Hypothalamus (tissue), 51 donors: ENCODE measurements at places on chromosomes 3 and 15.

DNA sequence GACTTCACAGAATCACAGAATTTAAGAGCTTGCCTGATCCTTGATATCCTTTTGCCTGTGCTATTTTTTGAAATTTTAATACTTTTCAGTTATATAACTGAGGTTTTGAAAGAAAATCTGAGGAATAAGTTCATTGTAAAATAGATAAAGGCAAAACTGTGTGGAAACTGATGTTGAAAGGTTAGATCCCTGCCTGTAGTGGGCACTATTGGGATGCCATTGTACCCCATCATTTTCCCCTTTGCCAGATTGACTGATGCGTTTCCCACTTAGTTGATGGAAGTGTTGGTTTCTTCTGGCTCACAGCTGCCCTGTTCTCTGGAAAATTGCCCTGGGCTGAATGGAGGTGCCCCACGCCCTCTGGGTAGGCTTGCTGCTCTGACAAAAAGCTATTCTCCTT is 387.9 kb downstream of the RBMS3 start:
- DNase-seq, result no peak

GRCh38 chr3:129973853-129974563 is 512 bp upstream of the TRH start:
- DNase-seq, result no peak

DNA sequence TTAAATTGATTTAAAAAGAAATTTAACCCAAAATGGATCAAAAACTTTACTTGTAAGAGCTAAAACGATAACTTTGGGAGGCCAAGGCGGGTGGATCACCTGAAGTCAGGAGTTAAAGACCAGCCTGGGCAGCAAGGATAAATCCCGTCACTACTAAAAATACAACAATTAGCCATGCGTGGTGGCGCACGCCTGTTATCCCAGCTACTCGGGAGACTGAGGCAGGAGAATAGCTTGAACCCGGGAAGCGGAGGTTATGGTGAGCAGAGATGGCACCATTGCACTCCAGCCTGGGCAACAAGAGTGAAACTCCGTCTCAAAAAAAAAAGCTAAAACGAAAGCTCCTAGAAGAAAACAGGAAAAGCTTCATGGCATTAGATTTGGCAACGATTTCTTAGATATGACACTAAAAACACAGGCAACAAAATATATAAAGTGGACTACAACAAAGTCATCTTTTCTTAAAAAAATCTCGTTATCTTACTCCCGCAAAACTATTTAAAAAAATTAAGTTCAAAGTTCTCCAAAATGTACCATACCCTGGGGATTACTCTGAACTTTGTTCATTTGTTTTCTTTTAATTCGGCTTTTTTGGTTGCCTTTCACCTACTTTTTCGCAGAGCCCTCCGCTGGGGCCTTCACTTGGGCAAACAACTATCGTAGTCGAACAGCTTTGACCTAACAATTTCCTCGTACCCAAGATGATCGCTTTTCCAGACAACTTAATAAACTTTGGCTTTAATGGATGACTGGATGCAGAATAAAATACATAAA is 2.9 kb downstream of the HDDC3 start:
- no peak for DNase-seq

GRCh38 chr15:57769266-57769665 is 62.8 kb downstream of the POLR2M start:
- no peak for DNase-seq

- peak; percentile 63 for DNase-seq
These were observed 107.1 kb upstream of the FHIT start for GRCh38 chr3:61358364-61358763.

DNA sequence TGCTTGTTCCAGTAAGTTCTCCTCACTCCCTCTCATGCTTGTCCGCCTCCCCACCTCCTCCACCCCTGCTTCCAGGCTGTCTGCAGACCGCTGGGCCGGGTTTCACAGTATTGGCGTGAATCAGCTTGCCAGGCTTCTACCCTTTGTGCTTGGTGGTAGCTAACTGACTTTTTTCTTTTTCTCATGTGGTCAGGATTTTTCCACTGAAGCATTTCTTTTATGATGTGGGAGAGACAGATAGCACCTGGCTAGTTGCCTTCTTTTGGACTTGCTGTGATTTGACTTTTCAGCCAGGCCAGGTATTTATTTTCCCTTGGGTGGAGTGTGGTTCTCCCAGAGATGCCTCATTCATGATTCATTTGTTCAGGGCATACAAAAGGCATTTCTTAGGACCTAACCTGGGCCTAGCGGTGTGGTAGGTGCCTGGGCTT is 60.6 kb downstream of the ST6GAL1 start:
- no peak for DNase-seq

DNA sequence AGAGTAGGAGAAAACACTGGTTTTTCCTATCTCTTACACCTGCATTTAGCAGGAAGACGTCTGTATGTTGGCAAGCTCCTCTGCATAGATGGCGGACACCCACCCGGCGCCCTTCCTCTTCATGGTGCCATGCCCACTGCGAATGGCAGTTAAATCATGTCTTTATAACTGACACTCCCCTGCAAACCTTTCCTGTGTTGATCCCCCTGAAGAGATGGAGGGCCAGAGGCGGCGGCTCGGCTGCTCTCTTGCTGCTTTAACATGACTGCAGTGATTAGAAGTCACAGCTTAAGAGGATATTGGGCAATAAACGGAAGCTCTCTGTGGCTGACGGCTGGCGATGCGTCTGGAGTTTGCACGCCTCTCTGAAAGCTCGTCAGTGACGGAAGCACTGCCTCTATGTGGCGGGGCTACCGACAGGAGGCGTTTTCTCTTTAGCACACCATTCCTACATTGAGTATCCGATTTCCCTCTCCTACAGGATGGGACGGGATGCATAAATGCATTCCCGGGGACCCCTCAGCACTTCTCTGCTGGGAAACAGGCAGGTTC is 25.5 kb upstream of the SNRPA1 start:
- DNase-seq, result no peak

- no peak for DNase-seq
These were observed 190.8 kb upstream of the HES1 start for GRCh38 chr3:193945143-193945542.

DNA sequence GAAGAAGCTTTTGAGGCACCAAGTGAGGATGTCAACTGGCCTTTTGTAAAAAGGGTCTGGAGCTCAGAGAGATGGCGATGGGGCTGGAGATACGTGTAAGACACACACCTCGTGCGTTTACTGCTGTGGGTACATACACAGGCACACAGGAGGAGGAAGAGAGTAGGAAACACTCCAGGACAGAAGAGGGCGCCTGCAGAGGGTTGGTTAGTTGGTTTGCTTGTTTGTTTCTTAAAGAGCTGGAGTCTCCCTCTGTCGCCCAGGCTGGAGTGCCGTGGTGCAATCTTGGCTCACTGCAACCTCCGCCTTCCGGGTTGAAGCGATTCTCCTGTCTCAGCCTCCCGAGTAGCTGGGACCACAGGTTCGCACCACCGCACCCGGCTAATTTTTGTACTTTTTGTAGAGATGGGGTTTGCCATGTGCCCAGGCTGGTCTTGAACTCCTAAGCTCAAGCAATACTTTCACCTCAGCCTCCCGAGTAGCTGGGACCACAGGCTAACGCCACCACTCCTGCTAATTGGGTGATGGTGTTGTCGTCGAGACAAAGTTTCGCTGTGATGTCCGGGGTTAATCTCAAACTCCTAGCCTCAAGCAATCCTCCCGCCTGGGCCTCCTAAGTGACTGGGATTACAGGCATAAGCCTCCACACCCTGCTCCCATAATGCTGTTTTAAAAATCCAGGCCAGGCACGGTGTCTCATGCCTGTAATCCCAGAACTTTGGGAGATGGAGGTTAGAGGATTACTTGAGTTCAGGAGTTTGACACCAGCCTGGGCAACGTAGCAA is 1.3 kb upstream of the PRR20G start:
- no peak for DNase-seq

- no peak for DNase-seq
These were observed 36.5 kb downstream of the ITGB5 start for GRCh38 chr3:124850633-124851032.

GRCh38 chr15:89095073-89095472 is 6.8 kb downstream of the ABHD2 start:
- DNase-seq, result no peak

GRCh38 chr3:60610441-60611112 is 640.7 kb downstream of the FHIT start:
- DNase-seq, result no peak

- DNase-seq, result no peak
These were observed 1.2 kb downstream of the CGNL1 start for GRCh38 chr15:57377478-57377847.

DNA sequence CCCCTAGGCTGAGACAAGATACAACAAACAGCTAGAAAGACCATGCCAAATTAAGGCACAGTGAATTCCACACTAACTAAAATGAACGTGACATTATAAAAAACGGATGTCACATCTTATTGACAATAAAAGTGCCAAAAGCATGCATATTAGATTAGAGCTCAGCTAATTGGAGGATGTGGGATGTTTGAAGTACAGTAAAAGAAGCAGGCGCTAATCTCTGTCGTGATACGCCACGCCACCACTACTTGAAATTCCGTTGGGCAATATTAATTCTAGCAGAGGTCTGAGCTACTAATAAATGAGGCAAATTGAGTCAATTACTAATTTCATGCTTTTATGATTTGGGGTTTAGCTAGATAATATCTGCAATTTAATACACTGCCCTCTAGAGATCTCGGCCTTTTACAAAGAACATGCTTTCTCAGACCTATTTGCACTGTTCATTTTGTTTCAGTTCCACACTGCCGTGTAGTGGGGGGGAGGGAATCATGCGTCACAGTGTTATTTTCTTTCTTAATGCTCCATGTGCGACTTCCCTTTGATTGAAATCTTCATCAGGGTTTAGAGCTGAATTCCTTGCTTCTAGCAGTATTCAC is 52.9 kb upstream of the ROBO2 start:
- no peak for DNase-seq

DNA sequence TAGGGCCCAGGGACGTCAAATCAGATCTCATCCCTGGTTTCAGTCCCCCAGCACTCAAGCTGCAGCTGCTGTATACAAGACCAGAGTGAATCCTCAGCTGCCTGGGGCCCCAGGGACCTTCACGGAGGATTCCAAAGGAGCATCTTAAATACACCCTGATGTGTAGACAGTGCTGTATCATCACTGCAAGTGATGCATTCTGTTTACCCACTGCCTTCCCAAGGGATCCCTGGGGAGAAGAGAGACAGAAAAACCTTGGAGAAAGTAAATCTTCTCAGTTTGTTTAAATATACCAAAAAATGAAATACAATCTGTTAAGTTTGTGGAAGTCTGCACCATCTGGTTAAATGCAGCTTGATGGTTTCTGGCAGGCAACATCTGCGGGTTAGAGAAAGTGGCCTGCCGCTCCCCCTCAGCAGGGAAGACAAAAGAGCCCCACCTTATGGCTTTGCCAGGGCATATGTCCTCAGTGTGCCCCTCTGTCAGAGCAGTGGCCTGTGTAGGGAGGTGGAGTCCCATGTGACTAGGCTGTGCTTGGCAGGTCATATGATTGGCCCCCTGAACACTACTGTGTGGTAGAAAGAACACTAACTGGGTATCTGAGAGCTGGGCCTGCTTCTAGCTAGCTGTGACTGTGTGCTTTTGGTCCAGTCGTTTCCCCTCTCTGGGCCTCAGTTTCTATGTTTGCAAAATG is 222.2 kb upstream of the TRIM42 start:
- DNase-seq, result no peak

- no peak for DNase-seq
These were observed 32.7 kb downstream of the SMAD3 start for GRCh38 chr15:67097930-67098740.

- DNase-seq, result no peak
These were observed 79.5 kb upstream of the UMPS start for GRCh38 chr3:124650798-124651197.

DNA sequence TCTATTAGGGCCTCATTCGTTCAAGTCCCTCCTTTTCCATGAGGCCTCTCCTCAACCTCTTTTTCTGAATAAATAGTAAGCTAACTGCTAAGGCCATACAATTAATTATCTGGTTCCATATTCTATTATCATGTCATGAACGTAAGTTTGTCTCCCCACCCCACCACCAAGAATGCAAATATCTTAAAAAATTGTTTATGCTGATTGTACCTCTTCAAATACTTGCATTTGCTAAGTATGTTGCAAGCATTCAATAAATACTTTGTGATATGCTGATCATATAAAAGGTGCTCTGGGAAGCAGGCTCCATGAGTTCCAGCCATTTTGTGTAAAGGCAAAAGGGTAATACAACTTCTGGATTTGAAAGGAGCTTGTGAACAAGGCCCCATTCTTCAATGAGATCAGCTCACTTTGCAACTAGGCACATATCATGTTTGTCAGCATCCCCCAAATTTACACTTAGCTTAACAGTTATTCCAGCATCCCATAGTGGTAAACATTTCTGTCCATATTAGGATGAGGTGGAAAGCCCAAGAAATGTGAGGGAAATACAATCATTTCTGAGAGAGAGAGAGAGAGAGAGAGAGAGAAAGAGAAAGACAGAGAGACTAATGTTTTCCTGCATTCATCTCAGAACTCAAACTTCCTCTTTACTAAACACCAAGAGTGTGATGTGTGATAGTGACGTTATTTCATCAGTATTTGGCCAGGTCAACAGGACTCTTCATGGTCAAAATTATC is 33.2 kb downstream of the SLC12A8 start:
- no peak for DNase-seq

GRCh38 chr3:115040673-115041286 is 106.3 kb downstream of the ZBTB20 start:
- peak; percentile 21 for DNase-seq

- DNase-seq, result no peak
These were observed 3.2 kb upstream of the BMF start for GRCh38 chr15:40111888-40112287.

GRCh38 chr3:186456731-186457191 is 87.4 kb downstream of the CRYGS start:
- no peak for DNase-seq

- DNase-seq, result no peak
These were observed 17.1 kb downstream of the CACNA2D2 start for GRCh38 chr3:50486219-50486888.

DNA sequence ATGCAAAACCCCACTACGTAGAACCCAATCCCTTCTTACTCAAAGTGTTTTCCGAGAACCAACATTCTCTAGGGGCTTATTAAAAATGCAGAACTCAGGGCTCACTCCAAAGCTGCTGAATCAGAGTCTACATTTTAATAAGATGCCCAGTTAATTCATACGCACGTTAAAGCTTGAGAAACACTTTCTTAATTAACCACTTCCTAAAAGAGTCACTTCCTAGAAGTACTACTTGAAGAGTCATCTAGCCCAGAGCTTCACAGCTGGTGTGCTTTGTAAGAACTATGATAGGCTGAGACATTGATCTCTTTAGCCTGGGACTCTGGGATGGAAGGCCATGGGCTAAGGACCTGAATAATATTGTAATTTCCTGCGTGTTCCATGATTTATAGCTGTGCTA is 9.0 kb downstream of the COL6A5 start:
- no peak for DNase-seq

- no peak for DNase-seq
These were observed 60.4 kb downstream of the RYR3 start for GRCh38 chr15:33371159-33371558.

- DNase-seq, result no peak
These were observed 97.2 kb downstream of the LEKR1 start for GRCh38 chr3:156923349-156923748.

GRCh38 chr3:143010024-143010423 is 8.7 kb downstream of the U2SURP start:
- DNase-seq, result no peak
